Stimulated activated CD8-positive, alpha-beta memory T cell treated with anti-CD3 and anti-CD28 coated beads, Interleukin-15, amount 100 ng/mL, for 24 hours (primary cell): ENCODE measurements at places on chromosomes 5 and 9.

DNA sequence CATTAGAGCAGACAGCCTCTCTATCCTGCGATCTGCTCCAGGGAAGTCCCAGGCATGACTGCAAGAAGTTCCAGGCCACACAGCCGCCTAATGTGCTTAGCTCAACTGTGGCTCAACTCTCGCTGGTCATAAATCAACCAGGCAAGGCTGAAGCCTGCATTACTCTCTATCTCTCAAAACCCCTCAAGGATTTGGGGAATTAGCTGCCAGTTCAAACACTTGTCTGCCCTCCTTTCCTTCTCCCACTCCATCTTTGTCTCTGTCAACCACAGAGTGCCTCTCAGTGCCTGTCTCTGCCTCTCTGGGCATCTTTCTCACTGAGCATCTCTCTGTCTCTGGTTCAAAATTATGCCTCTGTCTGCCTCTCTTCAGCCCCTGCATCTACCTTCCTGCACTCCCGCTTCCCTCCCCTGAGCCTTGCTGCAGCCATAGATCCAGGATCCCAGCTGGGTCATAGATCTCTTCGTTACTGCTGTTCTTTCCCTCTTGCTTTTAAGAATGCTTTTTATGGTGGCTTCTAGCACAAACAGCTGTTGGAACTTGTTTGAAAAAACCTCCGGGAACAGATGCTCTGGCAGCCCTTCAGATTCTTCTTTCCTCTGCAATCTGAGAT is 27.9 kb upstream of the GALNT10 start:
- no peak for DNase-seq

DNA sequence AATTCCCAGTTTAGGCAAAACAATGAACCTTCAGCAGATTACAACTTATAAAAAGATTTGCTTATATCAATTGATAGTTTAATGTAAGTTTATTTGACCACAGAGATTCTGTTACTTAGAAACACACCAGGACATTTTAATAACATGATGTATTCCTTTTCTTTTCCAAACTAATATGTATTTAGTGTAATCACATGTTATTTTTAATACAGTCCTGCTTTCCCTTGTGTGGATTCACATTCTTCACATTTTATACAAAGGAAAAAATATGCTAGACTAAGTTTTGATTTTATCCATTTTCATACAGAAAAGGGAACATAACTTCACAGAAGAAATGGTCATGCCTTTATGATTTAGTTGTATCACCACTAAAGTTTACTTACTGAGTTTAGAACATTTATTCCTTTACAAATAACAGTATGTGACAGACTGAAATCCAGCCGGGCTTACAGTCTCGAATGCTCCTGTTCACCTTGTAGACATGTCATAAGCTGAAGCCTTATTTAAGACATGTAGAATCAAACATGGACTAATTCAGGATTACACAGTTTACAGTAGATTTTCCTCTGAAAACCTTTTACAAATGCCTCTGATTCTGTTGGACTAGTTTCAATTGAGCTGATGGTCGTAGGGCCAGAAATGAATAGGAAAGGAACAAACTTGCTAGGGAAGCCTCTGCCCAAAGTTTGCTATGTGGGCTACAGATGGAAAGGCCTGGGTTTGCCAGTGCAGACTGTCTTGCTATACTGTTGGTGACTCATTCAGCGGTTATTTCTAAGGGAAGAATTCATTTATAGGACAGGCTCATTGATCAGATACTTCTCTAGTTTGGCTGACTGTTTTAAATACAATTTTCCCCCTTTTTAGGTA is 6.6 kb upstream of the ASPN start:
- no peak for DNase-seq

DNA sequence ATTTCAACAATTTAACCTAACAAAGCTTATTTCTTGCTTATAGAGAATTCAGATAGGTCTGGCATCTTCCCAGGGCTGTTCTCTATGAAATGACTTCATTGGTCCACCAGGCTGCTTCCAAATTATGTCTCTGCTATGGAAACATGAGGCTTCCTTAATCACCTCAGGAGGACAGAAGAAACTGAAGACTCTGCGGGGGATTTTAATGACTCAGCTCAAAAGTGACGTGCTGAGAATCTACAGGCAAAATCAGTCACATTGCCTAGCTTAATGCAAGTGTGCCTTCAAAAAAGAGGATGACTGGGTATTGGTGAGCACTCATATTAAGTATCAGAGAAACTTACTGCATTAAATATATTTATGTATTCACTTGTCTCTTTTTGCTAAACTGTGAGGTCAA is 315.5 kb upstream of the RGMB start:
- DNase-seq: no peak

GRCh38 chr9:84397822-84398221 is 57.3 kb upstream of the SLC28A3 start:
- no peak for DNase-seq

DNA sequence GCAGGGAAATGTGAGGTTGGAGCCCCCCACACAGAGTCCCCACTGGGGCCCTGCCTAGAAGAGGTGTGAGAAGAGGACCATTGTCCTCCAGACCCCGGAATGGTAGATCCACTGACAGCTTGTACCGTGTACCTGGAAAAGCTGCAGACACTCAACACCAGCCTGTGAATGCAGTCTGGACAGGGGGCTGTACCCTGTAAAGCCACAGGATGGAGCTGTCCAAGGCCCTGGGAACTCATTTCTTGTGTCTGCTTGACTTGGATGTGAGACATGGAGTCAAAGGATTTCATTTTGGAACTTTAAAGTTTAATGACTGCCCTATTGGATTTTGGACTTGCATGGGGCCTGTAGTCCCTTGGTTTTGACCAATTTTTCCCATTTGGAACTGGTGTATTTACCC is 535.0 kb upstream of the MEF2C start:
- no peak for DNase-seq
